ENCODE measurements at places on chromosomes 1 and 21.

DNA sequence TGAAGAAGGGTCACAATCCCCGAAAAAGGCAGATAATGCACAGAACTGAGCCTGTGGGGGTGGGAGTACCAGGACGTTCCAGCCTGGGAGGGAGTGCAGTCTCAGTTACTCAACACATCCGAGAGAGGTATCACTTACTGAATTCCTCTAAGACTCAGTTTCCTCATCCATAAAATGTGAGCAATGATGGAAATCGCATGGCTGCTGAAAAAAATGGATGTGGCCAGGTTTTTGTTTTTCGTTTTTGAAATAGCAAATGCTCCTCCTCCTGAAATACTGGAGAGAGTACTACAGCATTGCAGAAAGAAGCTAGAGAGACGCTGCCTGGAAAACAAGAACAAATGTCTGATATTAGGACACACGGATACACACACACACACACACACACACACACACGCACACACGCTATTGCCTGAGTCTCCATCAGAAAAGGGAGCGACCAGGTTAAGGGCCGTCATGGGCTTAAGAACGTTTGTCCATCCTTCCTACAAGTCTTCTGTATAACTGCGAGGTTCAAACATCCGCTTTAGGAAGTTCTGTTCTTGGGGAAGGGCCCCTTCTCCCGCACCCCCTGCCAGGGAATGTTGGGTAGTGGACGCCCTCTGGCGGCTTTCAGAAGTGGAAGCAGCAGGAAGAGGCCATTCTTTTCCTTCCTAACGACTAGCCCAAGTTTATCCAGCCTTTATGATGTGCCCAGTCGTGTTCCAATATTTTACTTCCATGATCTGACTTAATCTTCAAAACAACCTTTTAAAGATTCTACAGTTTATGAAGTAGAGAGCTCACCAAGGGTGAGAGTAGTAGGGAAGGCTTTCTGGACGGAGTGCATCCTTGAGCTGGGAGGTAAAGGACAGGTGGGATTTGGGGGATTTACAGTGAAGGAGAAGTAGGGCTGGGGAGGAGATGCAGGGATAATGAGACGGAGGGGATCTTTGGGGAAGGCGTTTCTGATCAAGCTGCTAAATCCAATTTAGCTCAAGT, 699 bp upstream of the NES start:
- peak; percentile 68 for DNase-seq

DNA sequence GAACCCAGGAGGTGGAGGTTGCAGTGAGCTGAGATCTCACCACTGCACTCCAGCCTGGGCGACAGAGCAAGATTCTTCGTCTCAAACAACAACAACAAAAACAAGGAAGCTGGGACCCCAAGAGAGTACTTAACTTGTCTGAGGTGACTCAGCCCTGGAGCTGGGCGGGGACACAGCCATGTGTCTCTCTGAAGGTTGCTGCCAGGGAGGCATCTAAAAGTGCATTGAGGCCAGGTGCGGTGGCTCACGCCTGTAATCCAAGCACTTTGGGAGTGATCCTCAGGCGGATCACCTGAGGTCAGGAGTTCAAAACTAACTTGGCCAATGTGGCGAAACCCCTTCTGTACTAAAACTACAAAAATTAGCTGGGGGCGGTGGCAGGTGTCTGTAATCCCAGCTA, 7.7 kb downstream of the IFI6 start:
- no peak for DNase-seq

GRCh38 chr1:89261926-89262515, 10.6 kb downstream of the GBP5 start:
- no peak for DNase-seq

DNA sequence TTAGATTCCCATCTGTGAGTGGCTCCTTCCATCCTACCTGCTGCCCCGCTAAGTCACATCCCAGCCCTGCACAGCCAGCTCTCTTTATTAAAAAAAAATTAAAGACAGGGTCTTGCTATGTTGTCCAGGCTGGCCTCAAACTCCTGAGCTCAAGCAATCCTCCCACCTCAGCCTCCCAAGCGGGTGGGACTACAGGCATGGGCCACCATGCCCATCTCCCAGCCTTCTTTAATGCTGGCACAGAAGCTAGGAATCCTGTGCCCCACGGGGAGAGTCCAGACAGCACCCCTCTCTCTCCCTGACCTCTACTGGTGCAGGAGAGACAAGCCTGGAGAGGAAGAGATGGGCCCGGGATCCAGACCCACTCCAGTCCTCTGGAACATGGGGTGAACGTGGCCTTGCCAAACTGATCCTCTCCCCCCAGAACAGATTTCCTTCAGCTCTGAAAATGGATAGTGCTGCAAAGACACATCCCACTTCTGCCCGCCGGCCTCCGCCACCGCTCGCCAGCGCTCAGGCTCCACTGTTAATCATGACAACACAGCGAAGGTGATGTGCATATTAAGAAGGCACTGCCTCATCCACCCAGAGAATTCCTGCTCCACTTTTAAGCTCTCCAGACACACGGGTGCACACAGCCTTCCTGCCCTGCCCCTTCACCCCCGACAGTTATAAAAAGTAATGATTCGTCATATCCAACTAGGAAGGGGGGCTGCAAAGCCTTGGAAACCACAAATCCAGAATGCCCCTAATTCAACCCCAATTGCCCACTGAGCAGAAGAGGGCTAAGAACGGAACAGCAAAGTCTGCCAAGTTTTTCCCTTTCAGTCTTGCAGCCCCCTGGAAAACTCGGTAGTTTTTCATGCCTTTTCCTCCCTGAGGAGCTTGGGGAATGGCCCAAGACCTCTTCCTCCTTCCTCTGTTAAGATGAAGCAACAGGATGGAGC, 68.1 kb downstream of the MRPL37 start:
- DNase-seq: no peak

DNA sequence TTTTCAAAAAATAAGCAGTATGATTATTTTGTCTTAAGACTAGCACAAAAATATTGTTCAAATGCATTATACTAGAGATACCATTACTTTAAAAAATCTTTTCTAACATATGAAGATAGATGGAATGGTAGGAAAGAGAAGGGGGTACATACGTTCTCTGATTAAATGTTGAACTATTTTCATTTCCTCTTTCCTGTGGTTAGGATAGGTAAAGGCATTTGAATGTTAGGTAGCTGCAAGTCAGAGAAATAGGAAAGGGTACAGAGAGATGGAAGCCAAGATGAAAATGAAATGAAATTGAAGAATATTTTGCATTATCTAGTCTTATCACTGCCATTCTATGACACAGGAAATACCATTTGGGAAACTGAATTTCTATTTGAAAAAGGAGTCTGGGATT, 28.3 kb downstream of the TLCD4 start:
- no peak for DNase-seq

DNA sequence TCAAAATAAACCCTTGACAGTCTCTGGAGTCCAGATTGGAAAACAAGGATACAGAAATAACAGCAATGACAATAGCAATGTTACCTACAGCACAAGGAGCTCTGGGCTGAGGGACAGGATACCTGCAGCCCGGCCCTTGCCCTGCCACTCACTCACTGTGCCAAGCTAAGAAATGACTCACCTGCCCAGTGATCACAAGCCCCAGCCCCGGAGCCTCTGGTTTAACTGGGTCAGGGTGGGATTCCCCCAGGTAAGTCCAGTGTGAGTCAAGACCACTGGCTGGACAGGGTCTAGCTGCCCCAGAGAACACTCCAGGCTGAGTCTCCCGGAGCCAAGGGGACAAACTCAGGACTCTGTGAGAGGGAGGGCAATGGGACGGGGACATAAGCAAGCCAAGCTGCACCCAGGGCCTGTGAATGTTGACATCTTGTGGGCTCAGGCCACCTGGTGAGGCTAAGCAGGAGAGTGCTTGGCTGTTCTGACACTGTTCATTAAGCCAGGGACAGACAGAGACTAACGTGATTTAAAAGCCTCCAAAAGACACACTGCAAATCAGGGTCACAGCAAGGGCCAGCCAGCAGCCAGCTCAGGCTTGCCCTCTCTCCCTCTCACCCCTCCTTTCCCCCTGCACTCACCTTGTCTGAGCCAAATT, 64.1 kb downstream of the MIS18A start:
- no peak for DNase-seq

GRCh38 chr1:16139473-16139962, 16.4 kb downstream of the EPHA2 start:
- DNase-seq: no peak

DNA sequence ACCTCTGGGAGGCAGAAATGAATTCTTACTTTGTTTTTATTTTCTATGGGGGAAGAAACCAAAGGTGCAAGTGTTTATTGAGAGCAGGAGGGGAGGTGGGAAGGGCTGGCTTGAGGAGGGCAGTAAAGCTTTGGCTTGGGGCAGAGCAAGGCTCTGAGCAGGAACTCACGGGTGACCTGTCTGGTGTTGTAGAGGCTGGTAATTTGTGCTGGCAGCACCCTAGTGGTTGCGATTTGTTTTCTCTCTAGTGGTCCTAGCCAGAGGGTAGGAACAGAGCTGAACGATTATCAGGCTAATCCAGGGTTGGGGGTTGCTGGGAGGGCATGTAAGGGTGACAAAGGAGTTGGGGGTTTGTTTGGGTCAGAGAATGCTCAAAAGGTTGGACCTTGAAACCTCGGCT, 16.6 kb downstream of the TMCC2 start:
- no peak for DNase-seq

GRCh38 chr1:91997607-91998195, 32.1 kb upstream of the EPHX4 start:
- no peak for DNase-seq

GRCh38 chr1:25990702-25991395, 7.0 kb downstream of the PAFAH2 start:
- DNase-seq: no peak

DNA sequence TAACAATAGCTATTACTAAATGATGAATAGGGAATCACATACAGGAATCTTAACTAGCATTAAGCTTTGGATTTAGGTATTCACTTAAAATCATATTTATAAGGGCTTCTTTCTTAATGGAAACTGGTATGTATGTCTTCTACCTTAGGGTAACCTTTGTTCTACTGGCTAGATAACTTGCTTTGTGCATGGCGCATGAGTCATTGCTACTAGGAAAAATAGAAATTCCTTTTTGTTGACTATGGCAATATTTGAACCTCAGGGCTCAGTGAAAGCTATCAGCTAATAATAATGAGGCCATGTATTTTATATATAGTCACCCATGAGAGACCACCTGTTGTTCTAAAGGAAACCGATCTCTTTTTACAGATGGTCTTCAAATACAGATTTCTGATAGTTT, 72.5 kb downstream of the RPS6KC1 start:
- DNase-seq: no peak

- DNase-seq: no peak
Observed at GRCh38 chr21:17784180-17784598, 35.0 kb downstream of the C21orf91 start.

GRCh38 chr1:47511825-47512224, 74.0 kb downstream of the FOXD2 start:
- DNase-seq: no peak

DNA sequence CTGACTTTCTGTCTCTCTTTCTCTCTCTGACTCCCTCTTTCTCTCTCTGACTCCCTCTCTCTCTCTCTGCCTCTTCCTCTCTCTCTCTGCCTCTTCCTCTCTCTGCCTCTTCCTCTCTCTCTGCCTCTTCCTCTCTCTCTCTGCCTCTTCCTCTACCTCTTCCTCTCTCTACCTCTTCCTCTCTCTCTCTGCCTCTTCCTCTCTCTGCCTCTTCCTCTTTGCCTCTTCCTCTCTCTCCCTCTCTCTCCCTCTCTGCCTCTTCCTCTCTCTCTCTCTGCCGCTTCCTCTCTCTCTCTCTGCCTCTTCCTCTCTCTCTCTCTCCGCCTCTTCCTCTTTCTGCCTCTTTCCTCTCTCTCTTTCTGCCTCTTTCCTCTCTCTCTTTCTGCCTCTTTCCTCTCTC, 18.6 kb upstream of the ANKRD45 start:
- no peak for DNase-seq

DNA sequence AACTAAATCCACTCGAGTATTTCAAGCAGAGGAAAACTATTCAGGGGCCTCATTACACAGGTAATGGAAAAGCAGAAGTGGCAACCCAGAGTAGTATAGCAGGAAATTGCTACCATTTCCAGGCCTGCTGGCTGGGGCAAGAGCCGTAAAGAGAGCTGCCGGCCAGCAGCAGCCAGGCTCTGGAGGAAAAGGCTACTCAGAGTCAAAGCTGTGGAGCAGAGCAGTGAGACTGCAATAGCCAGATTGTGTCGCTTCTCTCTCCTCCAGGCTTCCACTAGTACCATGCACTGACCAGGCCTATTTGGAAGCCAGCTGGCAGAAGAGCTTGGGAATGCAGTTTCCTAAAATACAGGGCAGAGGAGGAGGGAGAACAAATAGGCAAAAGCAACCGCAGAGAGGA, 155.5 kb downstream of the OMA1 start:
- DNase-seq: no peak

DNA sequence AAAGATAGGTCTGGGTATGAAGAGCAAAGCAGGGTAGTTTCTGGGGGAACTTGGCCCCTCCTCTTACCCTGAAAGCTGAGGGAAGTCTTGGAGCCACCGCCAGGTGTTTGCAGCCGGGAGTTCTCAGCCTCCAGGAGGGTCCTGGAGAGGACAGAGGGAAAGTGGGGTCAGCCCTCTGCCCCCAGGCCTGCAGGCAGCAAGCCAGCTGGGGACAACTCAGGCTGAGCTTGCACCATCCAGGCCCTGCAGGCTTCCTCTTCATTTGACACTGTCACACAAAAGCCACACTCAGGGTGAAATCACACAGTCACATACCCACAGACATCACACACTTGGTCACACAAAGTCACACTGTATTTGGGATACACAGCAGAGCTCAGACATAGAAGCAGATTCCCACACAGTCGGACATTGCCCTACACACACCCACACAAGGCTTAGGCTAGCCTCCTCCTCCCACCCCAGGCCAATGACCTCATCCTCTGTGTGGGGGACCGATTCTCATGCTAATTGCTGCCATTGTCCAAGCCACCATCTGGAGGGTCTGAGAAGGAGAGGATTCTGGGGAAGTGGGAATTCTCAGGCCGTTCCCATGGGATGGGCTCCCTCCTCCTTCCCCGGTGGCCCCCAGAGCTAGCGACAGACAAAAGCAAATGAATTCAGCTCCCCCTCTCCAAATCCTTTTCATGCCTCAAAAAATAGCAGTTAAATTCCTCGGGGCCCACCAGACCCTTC, 3.7 kb downstream of the NES start:
- no peak for DNase-seq

GRCh38 chr1:15833069-15833679, 14.3 kb upstream of the SPEN start:
- DNase-seq: peak; percentile 76

DNA sequence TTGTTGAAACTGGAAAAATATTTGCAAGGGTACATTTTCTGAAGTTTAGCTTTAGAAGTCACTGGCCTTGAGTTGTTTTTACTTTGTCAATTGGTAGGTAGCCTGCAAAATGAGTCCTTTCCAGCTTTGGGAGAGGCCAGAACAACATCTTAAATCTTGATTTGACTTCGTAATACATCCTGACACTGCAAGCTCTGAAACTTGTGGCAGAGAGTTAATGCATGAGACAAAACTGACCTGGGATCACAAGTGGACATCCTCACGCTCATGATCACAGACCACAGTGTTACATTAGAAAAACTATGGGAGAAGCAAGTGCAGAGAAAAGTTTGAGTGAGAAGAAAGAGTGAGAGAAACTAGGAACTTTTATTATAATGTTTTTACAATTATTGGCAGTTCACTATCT, 550.9 kb downstream of the USP25 start:
- DNase-seq: no peak

- no peak for DNase-seq
Observed at GRCh38 chr21:29523646-29524045, 224.9 kb downstream of the BACH1 start.

GRCh38 chr21:36209626-36210171, 53.1 kb downstream of the DOP1B start:
- no peak for DNase-seq

- DNase-seq: peak; percentile 84
Observed at GRCh38 chr1:155139895-155140629, at the start of gene DPM3. TSS of gene DPM3 (minus strand) at chr1:155140531. CDS start at chr1:155140240, 291 bp downstream.

GRCh38 chr1:40861224-40862003, 749 bp downstream of the CITED4 start:
- no peak for DNase-seq
